ENCODE measurements at places on chromosomes 5 and 9. TPM values are rescaled to one million over a fixed set of nuclear protein-coding genes. Genes with fewer than 3 reads are reported as not detected.

DNA sequence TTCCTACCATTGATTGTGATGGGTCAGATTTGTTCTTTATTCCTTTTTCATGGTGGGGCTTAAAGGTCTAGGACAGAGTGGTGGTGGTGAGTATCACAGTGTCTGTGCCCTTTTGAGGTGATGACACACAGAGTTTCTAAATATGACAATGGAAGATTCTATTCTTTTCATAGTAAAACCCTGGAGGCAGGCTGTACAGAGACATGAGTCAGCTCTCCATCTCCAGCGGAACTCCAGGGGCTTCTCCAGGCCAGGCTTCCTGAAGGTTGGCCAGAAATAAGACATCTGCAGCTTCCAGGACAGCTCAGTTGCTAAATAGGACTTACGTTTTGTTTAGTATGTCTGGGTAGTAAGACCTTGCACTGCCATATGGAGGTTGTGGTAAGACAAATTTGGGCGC lies 229.5 kb downstream of the CD180 start:
- DNase-seq: no peak

- no peak for DNase-seq
These were observed 134.2 kb upstream of the PRSS3 start for GRCh38 chr9:33661176-33661575.

The LVRN gene
- 0.27 TPM for total RNA-seq

GRCh38 chr5:38660194-38660668 lies 103.8 kb upstream of the LIFR start:
- no peak for DNase-seq

GRCh38 chr5:3101561-3101960 lies 350.1 kb upstream of the IRX2 start:
- DNase-seq: no peak

DNA sequence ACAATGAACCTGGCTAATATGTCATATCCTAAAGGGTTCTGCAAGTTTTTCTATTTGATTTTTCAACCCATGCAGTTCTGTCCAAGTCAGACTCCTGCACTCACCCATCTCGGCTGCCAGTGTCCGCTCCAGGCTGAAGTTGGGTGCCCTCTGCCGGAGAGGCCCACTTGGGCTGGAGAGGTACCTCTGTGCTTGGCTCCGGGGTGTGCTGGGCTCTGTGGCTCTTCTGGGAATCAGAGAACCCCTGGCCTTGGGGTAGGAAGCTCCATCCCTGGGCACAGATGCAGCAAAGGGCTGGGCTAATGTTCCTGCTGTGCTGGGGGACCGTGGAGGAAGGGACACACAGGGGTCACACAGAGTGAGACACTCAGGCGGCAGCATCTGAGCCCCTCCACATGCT lies 26.2 kb downstream of the ORM2 start:
- no peak for DNase-seq

GRCh38 chr5:176883700-176884570 lies 15.2 kb downstream of the HK3 start:
- DNase-seq: no peak

GRCh38 chr5:80655231-80655774 lies 520 bp upstream of the DHFR start:
- DNase-seq: no peak

The C9orf153 gene
- not detected for total RNA-seq

DNA sequence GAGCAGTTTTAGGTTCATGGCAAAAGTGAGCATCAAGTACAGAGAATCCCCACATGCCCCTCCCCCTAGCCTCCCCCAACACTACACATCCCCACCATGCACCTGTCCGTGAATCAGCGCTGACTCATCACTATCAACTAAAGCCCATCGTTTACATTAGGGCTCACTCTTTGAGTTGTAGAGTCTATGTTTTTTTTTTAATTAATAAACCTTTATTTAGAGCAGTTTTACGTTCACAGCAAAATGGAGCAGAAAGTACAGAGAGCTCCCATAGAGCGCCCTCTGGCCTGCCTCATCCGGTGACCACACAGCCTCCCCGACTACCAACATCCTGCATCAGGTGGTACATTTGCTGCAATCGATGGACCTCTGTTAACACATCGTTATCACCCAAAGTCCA lies 47.9 kb upstream of the UNC5A start:
- no peak for DNase-seq

GRCh38 chr9:120926397-120926928 lies at the start of gene TRAF1:
TSS of gene TRAF1 (minus strand) at chr9:120926796. CDS start at chr9:120926075, 721 bp downstream.
- no peak for DNase-seq

DNA sequence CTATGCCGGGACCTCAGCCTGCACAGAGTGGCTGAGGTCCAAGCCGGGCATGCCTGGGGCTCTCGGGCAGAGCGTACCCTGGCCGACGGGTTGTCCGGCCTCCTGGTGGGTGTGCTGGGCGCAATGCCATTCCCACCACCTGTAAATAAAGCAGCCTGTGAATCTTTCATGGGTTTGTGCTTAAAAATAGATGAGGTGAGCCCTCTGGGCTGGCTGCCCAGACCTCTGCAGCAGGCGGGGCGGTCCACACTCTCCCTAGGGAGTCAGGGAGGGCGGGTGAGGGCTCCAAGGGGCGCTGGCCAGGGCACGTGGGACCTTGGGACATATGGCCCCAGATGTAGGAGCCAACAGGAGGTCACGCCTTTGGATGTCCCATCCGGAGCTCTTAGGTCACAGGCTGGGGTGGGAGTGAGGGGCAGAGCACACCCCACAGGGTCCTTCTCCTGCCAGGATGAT lies 3.6 kb upstream of the AGPAT2 start:
- peak; percentile 90 for DNase-seq

The ST8SIA4 gene
- 4.6 TPM for total RNA-seq

DNA sequence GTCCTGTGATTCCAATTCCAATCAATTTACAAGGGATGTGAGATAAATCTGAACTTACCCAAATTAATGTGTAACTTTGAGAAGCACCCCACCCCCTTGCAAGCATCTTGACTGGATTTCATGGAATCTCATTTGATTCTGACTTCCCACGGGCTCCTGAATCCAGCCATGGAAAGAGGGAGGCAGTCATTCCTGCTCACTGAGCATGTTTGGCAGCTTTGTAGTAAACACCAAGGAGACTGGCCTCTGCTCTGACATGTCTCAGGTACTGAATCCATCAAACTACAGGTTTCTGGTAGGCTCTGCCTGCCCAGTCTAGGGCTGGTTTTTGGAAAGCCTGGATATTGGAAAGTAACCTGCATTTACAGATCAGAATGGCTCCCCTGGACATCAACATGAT lies 357.6 kb downstream of the ARHGEF28 start:
- DNase-seq: no peak

The ASPN gene
- 30.3 TPM for total RNA-seq

- peak; percentile 82 for DNase-seq
These were observed 2.3 kb downstream of the KLF9 start for GRCh38 chr9:70411930-70412831.

DNA sequence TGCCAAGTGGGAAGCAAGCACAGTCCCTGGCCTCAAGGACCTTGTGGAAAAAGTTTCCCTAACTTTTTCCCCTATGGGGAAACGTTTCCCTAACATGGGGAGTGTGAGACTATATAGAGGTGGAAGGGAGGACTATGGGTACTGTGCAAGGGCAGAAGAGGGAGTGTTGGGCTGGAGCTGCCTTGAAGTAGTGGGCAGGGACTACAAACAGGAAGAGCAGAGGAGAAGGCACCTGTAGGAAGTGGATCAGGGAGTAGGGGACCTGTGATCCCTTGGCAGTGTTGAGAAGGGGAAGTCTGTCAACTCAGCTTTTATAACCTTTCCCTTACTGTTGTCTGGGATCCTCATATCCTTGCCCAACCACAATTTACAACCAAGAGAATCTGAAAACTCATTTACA lies 1.4 kb downstream of the CMYA5 start:
- DNase-seq: no peak

The PCDHGA7 gene
- 11.8 TPM for total RNA-seq

GRCh38 chr9:79384091-79384490 lies 187.7 kb upstream of the TLE4 start:
- DNase-seq: no peak

DNA sequence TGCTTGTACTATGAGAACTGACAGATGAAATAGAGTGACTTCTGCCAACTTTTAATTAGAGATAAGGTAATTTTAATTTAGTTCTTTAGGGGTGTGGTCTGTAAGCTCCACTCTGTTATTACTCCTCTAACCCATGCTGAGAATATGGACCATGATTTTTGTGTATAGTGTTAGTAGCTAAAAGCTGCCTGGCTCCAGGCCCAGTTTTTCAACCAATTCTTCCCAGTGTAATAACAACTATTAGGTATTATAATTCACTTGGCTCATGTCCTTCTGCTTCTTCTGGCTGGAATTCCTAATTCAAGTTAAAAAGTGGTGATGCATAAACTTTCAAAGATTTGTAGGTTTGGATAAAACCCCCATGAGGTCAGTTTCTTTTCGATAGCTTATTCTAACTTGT lies 216.3 kb downstream of the ISL1 start:
- DNase-seq: no peak

DNA sequence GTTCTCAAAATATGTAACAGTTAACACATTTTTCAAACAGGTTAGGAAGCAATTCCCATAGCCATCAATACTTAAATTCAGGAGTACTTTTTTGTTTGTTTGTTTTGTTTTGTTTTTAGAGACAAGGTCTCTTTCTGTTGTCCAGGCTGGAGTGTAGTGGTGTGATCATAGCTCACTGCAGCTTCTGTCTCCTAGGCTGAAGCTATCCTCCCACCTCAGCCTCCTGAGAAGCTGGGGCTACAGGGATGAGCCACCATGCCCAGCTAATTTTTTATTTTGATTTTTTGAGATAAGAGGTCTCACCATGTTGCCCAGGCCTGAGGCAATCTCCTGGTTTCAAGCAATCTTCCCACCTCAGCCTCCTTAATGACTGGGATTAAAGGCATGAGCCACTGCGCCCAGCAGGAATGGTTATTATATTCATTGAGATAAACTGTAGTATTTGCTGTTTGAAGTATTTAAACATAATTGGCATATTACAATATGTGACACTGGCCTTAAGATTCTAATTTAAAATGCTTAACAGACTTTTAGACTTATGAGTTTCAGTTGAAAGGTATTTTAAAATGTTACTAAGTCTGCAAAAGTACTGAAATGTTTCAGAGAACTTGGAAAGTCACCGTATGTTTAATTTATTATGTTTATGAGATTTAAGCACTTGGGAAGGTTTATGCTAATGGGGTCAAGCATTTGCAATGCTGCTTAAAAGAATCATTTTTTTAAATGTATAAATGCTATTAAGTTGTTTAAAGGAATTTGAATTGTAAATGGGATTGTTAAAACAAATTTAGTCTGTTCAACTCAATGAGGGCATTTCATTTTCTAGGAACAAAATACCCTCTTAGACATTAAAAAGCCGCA lies 17.0 kb downstream of the UTP15 start:
- DNase-seq: no peak

- DNase-seq: no peak
These were observed 114.3 kb downstream of the MVB12B start for GRCh38 chr9:126440940-126441339.

- DNase-seq: no peak
These were observed 80.2 kb downstream of the DOCK2 start for GRCh38 chr5:169717288-169717687.

DNA sequence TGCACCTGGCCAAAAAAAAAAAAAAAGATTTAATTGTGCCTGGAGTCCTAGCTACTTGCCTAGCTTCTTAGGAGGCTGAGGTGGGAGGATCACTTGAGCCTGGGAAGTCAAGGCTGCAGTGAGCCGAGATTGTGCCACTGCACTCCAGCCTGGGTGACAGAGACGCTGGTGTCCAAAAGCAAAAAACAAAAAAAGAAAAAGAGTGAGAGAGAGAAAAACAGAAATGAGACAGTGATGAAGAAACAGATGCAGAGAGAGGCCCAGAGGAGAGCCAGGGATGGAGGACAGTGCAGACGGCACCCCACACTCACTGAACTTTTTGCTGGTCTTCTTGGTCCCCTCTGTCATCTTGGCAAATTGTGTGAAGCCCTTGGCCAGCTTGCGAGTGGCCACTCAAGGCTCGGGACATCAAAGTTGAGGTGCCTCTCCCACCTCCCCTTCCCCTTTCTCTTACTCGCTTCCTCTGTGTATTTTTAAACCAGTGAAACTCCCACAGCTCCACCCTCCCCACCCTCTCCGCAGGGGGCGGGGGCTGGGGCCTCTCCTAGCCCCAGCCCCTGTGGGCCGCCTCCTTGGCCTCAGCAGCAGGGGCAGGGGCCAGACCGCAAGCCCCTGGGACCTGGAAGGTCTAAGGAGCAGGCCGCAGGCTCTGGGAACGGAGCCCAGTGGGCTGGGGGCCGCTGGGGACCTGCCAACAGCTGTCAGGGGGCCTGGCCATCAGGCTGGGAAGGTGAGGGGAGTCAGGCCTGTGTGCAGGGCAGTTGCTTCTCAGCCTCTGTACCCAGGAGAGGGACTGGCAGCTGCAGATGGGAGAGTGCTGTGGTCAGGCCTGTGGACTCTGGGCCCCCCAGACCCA lies at the start of gene SH2D3C:
TSS of gene SH2D3C (minus strand) at position 387 of the 856 bp plus-strand sequence. CDS start at position 348, 39 bp downstream.
- peak; percentile 84 for DNase-seq

DNA sequence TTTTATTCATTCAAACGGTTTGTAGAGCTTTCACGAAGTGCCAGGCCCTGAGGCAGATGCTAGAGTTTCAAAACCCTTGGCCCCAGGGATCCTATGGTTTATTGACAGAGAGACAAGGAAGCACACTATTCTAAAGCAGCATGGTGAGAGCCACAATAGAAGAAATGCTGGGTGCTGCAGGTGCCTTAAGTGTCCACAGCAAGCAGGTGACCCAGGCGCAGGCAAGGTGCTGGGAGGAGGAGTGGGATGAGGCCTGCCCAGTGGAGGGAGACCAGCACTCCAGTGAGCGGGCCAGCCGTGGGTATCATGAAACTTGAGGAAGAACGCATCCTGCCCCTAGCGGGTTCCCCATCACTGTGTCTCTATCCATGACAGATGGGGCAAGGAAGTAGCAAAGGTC lies 71.0 kb downstream of the OSMR start:
- no peak for DNase-seq

- no peak for DNase-seq
These were observed 5.5 kb downstream of the NR3C1 start for GRCh38 chr5:143398053-143398355.

GRCh38 chr5:95818181-95819147 lies 4.1 kb downstream of the GLRX start:
- DNase-seq: peak; percentile 85

The ANKRD34B gene
- total RNA-seq: not detected

DNA sequence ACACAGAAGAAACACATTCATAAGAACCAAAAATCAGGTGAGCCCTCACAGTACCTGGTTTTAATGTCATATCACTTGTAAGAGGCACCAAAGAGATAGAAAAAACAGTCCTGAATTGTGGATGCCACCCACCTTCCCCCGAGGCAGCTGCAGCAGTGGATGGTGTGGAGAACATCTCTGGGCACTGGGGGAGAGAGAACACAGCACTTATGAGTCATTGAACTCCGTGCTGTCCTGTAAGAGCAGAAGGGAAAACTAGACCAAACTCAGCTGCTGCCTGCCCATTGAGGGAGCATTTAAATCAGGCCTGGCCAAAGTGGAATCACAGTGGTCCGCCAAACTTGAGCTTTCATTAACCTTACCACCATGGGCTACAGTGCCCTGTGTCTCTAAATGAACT lies 296.2 kb downstream of the SPATA31D1 start:
- DNase-seq: no peak

DNA sequence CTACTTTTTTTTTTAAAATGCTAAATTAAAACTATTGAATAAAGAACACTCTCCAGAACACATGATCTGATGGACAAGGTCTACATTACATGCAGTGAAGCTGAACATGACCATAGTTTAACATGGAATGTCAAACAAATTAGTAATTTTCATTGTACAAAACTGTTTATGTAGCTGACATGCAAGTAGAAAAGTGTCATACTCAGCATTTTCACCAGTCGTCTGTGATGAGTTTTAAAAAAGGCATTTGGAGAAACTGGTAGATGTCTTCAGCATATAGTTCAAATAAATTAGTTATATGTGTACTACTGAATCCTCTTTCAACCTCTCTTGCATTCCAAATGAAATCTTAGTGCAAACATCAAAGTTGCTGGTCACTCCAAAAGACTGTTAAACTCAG lies 301.9 kb downstream of the FER start:
- DNase-seq: no peak
